SK-N-MC (cell line): ENCODE measurements at places on chromosomes 1 and 21.

GRCh38 chr1:2637442-2638145, 4.8 kb upstream of the MMEL1 start:
- no peak for DNase-seq

- DNase-seq: no peak
These were observed 197.8 kb downstream of the VAV3 start for GRCh38 chr1:107767156-107767582.

GRCh38 chr1:33569331-33569730, 96.9 kb downstream of the ZSCAN20 start:
- DNase-seq: no peak

GRCh38 chr1:2945821-2946231, 75.4 kb upstream of the ACTRT2 start:
- DNase-seq: no peak

DNA sequence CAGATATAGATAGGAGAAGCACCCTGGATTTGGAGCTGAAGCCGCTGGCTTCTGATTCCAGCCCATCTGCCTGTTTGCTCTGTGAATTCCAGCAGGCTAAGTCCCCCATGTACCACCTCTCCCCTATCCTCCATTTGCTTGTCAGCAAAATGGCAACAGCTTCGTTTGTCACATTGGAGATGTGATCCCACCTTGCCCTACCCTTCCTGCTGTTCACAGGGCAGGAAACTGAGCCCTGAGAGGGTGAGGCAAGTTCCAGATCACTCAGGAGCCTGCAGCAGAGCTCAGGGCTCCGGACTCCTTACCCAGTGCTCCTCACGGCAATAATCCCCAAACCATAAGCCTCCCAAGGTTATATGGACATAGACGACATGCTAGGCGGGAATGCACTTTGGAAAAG, 14.9 kb downstream of the SLC2A1 start:
- no peak for DNase-seq
